ENCODE measurements at places on chromosomes 7 and 10. TPM values are rescaled to one million over a fixed set of nuclear protein-coding genes. Genes with fewer than 3 reads are reported as not detected.

GRCh38 chr7:140200061-140200989 lies 23.5 kb upstream of the KDM7A start:
- DNase-seq, result no peak
- no peaks in the 10 kb centered on the region for H3K4me1 ChIP-seq
- no peak overlapping the region for H3K4me3 ChIP-seq
- peaks cover 1% of the 10 kb centered on the region for H3K27me3 ChIP-seq

TEX47 gene
- total RNA-seq, result not detected

GCC1 gene
- 14.7 TPM for total RNA-seq

DNA sequence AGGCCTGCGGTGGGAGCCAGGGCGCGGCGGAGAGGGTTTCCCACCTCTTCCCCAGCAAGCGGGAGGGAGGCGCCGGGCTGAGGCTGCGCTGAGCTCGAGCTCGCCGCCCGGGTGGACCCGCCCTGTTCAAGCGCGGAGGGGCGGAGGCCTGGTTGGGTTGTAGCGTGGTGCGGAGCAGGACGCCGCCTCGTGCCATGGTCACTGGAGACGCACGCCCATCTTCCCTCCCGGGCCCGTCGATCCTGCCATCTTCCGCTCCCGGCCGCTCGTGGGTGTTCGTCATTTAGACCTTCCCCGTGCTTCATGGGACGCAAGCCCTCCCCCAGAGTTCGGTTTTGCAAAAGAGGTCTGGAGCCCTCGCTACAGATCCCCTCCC lies 9.3 kb upstream of the EN2 start:
- H3K27ac ChIP-seq, result no peak overlapping the region
- peaks cover 26% of the 10 kb centered on the region for H3K27me3 ChIP-seq
- no peak for DNase-seq
- no peak overlapping the region for H3K4me3 ChIP-seq

DNA sequence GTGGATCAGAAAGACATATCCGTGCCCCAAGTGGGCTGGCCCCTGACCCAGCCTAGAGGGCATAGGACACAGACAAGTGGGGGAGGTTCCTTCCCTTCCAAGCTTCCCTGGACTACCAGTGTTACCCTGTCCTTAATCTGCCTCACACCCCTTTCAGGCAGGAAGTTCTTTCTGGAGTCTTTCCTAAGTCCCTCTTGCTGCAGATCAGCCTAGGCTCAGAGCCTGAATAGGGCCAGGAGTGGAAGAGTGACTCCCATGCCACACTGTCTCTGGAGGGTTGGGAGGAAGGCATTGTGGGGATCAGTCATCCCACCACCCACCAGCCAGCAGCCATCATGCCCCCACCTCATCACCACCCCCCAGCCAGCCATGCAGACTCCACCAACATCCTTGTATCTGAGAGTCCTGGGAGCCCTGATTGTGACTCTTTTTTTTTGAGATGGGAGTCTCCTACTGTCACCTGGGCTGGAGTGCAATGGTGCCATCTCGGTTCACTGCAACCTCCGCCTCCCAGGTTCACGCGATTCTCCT lies 22.6 kb downstream of the POLL start:
- no peak for DNase-seq
- H3K36me3 ChIP-seq, result no peaks in the 10 kb centered on the region
- H3K4me1 ChIP-seq, result peaks cover 9% of the 10 kb centered on the region
- H3K4me3 ChIP-seq, result no peak overlapping the region
- peaks cover 4% of the 10 kb centered on the region for H3K27me3 ChIP-seq

Data from GM12878 (cell line).